Dermis microvascular lymphatic vessel endothelial cell (primary cell): ENCODE measurements at places on chromosomes 7 and 10. TPM values are rescaled to one million over a fixed set of nuclear protein-coding genes. Genes with fewer than 3 reads are reported as not detected.

ACSM6 gene
- not detected in 2 replicates for total RNA-seq

MCU gene
- total RNA-seq = 37.7 and 39.0 TPM in 2 replicates

UPK3B gene
- total RNA-seq = 0.13 and 0.38 TPM in 2 replicates

SP8 gene
- not detected in 2 replicates for total RNA-seq

CPXM2 gene
- total RNA-seq = 0.25 and 0.26 TPM in 2 replicates

SEC31B gene
- 0.90 and 1.8 TPM in 2 replicates for total RNA-seq

HOXA10 gene
- total RNA-seq = 0.90 and 2.3 TPM in 2 replicates

TMEM176B gene
- total RNA-seq = not detected in 2 replicates

C10orf67 gene
- total RNA-seq = not detected in 2 replicates

IMMP2L gene
- 6.0 and 7.2 TPM in 2 replicates for total RNA-seq
